Stimulated activated CD4-positive, alpha-beta T cell treated with anti-CD3 and anti-CD28 coated beads, Interleukin-1b, Interleukin-23, amount 100 ng/mL, for 4 hours (primary cell): ENCODE measurements at places on chromosomes 7 and 10.

DNA sequence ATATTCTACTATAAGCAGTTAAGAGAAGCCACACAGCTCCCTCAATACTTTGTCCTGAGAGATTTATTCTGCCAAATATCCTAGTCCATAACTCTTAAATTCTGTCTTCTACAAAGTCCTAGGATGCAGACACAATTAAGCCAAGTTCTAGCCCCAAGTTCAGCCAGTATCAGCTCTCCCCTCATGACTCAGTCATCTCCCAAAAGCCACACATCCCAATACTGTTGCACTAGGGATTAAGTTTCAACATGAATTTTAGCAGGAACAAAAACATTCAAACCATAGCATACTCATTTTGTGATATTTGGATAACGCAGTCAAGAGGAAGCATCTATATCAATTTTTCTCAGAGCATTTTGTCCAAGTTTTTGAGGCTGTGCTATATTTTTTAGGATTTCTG lies 277.4 kb downstream of the FZD1 start:
- no peak for DNase-seq

DNA sequence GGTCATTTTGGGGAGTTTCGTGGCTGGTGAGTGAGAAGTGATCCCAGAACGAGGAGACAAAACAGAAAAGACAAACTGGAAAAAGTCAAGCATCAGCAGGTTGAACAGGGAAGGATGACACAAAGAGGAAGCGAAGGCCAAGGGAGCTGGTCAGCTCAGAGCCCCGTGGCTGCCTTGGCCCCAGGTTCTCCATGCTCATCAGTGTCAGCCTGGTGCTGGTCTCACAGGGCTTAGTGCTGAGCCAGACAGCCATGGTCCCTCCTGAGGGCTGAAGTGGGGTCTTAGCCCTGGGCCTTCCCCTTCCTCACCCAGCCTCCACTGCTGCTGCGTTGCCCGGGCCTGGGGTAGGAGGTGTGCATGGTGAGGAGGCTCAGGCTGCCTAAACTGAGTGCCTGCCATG lies 183.6 kb downstream of the PFKFB3 start:
- DNase-seq: no peak

- DNase-seq: no peak
These were observed 129.5 kb downstream of the OAT start for GRCh38 chr10:124288928-124289850.

GRCh38 chr10:50393784-50394467 lies 142.6 kb upstream of the ASAH2 start:
- no peak for DNase-seq

DNA sequence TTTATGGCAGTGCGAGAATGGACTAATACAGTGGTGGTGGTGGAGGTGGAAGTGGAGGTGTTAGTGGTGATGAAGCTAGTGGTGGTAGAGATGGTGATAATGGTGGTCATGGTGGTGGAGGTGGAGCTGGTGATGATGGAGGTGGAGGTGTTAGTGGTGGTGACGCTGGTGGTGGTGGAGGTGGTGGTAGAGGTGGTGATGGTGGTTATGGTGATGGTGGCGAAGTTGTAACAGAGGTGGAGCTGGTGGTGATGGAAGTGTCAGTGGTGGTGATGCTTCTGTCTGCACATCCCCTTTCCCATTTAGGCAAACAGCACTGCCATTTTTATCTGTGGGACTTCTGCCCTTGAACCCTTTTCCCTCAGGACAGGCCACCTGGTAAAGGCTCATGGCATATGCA lies 7.4 kb upstream of the PTPRN2 start:
- DNase-seq: no peak

DNA sequence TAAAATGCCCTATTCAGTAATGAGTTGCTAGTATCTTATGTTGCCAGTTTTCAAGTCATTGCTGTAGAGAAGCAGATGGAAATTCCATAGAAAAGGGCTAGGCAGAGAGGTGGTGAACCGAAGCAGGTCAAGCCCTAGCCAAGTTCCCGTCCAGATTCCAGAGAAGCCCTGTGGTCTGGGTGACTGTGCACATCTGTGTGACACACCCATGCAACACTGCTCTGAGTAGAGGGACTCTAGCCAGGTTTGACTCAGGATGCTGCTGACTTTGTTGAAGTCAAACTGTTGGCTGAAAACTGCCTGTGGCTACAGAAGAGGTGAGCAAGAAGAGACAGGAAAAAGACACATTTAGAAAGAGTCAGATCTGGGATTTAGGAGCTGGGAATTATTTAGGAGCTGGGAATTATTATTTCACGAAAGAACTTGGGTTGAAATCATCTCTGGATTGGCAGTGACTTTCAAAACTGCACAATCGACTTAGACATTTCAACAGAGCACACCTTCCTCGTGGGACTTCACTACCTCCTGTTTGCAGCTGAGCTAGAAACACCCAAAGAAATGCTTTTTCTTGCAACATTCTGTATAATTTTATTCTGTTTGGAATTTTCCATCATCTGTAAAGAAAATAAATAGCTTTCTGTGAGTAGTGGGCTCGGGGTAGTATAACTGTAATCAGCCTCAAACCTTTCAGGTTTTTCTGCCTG lies 149.1 kb upstream of the PRKCQ start:
- DNase-seq: no peak

GRCh38 chr7:123974326-123974908 lies 49.4 kb downstream of the SPAM1 start:
- no peak for DNase-seq

- DNase-seq: no peak
These were observed 130.1 kb upstream of the MDFIC start for GRCh38 chr7:114791771-114792170.

GRCh38 chr10:4632757-4633156 lies 193.2 kb upstream of the AKR1E2 start:
- no peak for DNase-seq

- no peak for DNase-seq
These were observed 345.7 kb downstream of the PTPRN2 start for GRCh38 chr7:158241919-158242318.

DNA sequence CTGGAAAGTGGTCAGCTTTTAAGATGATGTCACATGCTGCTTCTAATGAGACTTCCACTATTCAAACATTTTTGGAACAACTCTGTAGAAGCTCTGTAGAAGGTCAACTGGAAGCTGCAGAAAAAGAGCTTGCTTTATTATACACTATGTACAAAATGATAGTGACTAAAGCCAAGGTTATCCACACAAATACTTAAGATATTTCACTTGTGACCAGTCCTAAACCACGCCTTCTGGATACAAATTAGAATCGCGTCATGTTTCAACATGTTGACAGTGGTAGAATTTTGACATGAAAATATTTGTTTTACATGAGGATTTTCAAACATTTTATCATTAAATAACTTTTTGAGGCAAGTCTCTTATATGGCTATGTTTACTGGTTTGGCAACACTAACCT lies 499.6 kb upstream of the PHF14 start:
- no peak for DNase-seq

GRCh38 chr7:149454006-149454405 lies 6.9 kb downstream of the ZNF777 start:
- DNase-seq: no peak

DNA sequence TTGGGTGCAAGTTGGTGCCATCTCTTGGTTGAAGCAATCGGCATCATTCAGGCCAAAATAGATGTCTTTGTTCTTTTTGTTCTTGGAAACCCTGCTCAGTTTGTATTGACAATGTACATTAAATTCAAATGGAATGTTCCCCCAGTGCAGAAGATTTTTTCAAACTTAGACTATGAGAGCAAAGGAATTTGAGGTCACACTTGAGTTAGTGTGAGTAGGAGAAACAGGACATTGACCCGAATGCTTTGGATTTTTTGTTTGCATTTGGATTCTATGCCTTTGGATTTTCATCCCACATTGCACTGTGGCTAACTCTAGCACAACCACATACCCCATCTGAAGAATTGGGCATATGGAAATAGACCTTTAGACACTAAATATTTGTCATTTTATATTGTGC lies 480.0 kb downstream of the GALNT17 start:
- DNase-seq: no peak

GRCh38 chr7:123961771-123962170 lies 36.7 kb downstream of the SPAM1 start:
- DNase-seq: no peak

GRCh38 chr7:28243861-28244260 lies 63.3 kb upstream of the JAZF1 start:
- DNase-seq: no peak

DNA sequence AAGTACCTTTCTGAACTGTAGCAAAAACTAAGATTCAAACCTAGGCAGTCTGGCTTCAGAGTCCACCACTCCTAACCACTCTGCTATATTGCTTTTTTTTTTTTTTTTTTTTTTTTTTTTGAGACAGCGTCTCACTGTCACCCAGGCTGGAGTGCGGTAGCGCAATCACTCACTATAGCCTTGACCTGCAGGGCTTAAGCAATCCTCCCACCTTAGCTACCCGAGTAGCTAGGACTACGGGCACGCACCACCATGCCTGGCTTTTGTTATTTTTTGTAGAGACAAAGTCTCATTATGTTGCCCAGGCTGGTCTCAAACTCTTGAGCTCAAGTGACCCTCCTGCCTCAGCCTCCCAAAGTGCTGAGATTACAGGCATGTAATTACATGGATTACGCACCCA lies 10.1 kb upstream of the SLF2 start:
- DNase-seq: no peak

DNA sequence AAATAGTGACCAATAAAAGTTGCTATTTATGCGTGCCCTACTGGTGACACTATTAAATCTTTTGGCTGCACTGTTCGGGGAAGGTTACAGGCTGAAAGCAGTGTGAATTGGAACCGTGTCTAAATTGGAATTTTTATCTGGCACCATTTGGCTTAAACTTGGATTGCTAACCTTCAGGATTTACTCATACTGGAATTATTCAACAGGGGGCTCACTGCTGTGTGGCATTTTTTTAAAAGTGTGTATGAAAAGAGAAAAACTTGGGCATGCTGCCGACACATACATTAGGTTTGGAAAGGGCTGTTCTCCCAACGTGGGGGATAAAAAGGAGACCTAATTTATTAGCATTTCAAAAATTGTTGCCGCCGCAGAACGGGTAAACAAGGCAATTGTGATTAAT lies 537.9 kb upstream of the MGMT start:
- no peak for DNase-seq

DNA sequence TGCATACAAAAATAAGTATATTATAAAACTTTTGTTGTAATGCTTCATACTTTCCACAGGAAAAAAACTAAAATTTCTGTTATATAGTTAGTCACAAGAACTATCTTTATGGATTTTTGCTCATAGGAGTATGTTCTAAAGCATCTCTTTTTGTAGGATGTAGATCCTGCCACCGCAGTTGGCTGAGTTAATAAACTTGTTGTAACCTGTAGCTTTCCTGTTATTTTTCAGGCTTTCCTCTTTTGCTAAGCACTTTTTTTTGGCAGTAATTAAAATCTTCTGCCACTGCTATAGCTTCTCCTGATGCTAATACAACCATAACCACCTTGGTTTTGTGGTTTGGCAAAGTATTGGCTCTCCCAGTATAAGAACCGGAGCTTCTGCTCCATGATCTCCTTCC lies 60.3 kb downstream of the WNT2 start:
- DNase-seq: no peak

DNA sequence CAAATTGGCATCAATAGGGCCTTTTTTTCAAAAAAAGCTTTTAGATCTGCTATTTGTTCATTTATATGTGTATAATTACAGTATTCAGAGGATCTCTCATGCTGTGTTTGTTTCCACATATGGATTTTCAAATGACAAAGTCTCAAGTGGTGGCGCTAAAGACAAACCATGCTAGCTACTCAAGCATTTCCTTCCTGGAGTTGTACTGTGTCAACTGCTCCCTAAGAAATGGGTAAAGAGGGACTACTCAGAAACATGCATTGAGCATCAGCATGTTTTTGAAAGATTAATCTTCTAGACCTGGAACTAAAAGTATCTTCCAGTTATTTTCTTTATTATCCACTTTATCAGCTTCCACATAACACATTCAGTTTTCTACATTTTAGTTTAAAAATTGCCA lies 12.7 kb downstream of the CNTNAP2 start:
- no peak for DNase-seq

- no peak for DNase-seq
These were observed 27.7 kb downstream of the CRCP start for GRCh38 chr7:66142334-66142733.

DNA sequence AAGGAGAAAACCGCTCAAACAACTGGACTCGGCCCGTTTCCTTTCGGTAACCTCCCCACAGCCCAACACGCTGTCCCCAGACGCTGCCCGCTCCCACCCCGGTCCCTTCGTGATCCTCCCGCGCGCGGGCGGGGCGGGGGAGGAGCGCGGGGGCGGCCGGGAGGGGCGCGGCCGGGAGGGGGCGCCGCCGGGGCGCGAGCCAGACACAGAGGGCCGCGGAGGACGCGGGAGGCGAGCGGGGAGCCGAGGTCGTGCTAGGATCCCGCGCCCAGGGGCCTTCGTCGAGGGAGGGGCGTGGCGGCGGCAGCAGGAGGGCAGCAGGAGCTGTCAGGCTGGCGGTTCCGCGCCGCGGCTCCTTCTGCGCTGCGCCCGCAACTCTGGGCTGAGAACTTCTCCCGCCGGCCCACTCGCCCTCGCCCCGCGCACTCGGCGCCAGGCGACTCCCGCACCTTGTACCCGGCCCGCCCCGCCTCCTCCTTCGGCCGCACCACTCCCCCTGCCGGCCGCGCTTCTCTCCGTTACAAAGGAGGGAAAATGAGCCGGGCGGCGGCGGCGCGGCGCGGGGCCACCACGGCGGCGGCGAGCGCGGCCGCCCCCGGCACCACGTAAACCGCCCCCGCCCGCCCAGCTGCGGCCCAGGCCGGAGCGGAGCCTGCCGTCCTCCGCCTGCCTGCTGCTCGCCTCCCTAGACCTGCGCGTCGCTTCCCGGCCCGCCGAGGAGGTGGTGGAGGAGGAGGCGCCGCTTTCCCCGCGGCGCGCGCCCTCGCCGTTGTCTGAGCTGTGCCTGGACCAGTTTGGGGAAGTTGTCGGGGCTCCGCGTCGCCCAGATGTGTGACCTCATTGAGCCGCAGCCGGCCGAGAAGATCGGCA lies at the start of gene CDK14:
CDK14 (plus strand) TSS at position 521 of the 870 bp plus-strand sequence; CDS start at position 828, 307 bp downstream.
- DNase-seq: peak; percentile 34

DNA sequence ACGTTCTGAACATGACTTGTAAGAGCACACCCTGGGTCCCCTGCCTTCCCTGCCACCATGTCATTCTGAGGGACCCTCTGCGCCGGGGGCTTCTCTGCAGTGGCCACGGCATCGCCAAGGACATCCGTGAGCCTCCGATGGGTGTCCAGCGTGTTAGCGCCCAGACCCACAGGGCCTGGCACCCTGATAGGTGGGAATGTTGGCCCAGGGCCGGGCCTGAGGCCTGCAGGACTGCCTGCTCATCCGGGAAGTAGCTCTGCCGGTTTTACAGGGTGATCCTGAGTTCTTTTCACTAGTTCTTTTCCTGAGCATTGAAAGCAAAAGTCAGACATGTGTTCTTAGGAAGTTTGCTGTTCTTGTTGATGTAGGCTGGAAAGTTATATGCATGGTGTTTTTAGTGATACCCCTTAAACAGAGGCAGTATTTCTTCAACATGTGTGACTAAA lies 54.5 kb downstream of the WDR37 start:
- no peak for DNase-seq

GRCh38 chr10:47322300-47323061 lies at the start of gene GDF2:
Gene GDF2, plus strand, starts transcription at chr10:47322454. Its CDS starts 215 bp downstream, at chr10:47322669.
- DNase-seq: no peak

- DNase-seq: no peak
These were observed 619 bp downstream of the EXOC4 start for GRCh38 chr7:133253519-133253875.

- peak; percentile 13 for DNase-seq
These were observed 2.1 kb downstream of the SNX10 start for GRCh38 chr7:26293569-26294308.

GRCh38 chr7:136023134-136023869 lies 46.1 kb upstream of the MTPN start:
- DNase-seq: no peak

- DNase-seq: peak; percentile 79
These were observed at the start of gene ZNF746 for GRCh38 chr7:149497467-149498261. Gene ZNF746, minus strand, starts transcription at chr7:149497809. Its CDS starts 273 bp downstream, at chr7:149497536.
